Glutamatergic neuron (in vitro differentiated cells): ENCODE measurements at places on chromosomes 3 and 15. TPM values are rescaled to one million over a fixed set of nuclear protein-coding genes. Genes with fewer than 3 reads are reported as not detected.

Gene KCNAB1
- total RNA-seq: 16.5 TPM

Gene PYGO1
- 7.8 TPM for total RNA-seq

Gene RTP1
- not detected for total RNA-seq

DNA sequence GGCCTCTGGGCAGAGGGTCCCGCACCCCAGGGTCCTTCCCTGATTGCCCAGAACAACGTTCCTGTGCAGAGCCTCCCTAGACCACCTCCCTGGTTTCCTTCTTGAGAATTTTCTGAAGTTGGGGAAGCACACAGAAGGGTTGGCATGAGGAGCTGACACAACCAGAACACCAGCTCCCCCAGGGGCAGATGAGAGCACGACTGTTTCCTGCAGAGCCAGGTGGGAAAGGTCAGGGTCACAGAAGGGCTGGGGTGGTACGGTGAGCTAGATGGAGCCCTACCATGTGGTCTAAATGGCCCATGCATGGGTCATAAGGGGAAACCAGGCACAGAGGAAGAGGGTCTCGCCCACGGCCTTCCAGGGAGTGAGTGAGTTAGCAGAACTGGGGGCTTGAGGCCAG, 10.4 kb downstream of the PPCDC start:
- no peak for DNase-seq

DNA sequence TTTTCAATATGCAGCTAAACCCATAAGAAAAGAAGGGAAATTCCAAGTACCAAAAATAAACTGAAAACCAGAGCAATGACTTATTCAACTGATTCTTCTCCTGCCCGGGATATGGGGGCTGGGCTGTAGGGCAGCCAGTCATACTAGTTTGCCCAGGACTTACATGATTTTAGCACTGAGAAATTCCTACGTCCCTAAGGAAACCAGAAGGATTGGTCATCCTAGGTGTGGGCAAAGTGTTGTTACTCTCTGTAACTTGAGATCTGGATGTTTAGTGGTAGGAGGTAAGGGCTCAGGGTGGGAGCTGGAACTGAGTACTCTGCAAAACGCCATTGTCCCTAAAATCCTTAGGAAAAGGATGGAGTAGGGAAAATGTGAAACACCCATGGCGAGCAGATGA, 1.2 kb upstream of the DAZL start:
- DNase-seq: no peak
